Heart right ventricle (tissue), 16 donors: ENCODE measurements at places on chromosomes 11 and 22. TPM values are rescaled to one million over a fixed set of nuclear protein-coding genes. Genes with fewer than 3 reads are reported as not detected.

The BSX gene
- not detected for total RNA-seq

The IGF2 gene
- 68.8 TPM for total RNA-seq

The CLMP gene
- 4.4 TPM for total RNA-seq

The OR56A1 gene
- total RNA-seq, result not detected

The C1QTNF6 gene
- total RNA-seq, result 1.3 TPM

The NCR3LG1 gene
- 1.2 TPM for total RNA-seq

The TTC36 gene
- total RNA-seq, result not detected

The STK33 gene
- 23.3 TPM for total RNA-seq

The GAL3ST1 gene
- total RNA-seq, result 0.22 TPM

The ATXN10 gene
- 131 TPM for total RNA-seq

The MTNR1B gene
- not detected for total RNA-seq

The OR10A2 gene
- not detected for total RNA-seq

The SLC22A6 gene
- not detected for total RNA-seq

The POU2AF2 gene
- not detected for total RNA-seq

The CCDC188 gene
- 1.1 TPM for total RNA-seq

The KCNK4 gene
- total RNA-seq, result not detected
